Neuronal stem cell (in vitro differentiated cells): ENCODE measurements at places on chromosomes 12 and 14.

DNA sequence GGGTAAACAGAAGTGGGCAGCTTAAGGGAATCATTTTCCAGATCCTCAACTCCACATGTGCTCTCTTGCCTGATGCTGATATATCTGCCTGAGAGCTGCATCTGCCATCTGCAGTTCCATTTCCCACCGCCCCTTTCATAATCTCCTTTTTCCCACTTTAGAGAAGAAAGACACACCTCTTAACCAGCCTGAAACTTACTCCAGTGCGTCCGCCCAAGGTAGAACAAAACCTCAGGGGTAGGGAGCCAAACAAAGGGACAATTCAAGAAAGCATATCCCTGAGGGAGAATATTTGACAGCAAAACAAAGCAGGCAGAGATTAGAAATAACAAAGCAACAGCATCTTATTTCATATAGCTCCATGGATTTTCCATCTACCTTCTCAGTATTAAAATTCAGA, 4.3 kb downstream of the MDM1 start:
- DNase-seq, result no peak

GRCh38 chr14:59918824-59919569, 947 bp upstream of the LRRC9 start:
- peak; percentile 14 for DNase-seq

- no peak for DNase-seq
These were observed 6.3 kb upstream of the ATG14 start for GRCh38 chr14:55417955-55418354.

GRCh38 chr14:44163946-44164345, 343.1 kb downstream of the FSCB start:
- no peak for DNase-seq

DNA sequence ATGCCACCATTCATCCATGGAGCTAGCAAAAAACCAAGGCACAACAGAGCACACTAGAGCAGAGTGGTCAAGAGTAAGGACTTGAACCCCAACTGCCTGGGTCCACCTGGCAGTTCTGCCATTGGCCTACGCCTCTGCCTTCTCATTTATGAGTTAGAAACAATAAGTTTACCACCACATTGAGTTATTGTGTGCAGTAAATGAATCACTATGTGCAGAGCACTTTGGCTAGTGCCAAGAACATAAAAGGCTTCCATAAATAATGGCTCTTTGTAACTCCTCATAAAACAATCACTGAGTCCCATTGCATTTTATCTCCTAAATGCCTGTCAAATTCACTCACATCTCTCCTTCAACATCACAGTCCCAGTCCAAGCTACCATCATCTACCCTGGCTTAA, 86.3 kb downstream of the OTX2 start:
- no peak for DNase-seq

DNA sequence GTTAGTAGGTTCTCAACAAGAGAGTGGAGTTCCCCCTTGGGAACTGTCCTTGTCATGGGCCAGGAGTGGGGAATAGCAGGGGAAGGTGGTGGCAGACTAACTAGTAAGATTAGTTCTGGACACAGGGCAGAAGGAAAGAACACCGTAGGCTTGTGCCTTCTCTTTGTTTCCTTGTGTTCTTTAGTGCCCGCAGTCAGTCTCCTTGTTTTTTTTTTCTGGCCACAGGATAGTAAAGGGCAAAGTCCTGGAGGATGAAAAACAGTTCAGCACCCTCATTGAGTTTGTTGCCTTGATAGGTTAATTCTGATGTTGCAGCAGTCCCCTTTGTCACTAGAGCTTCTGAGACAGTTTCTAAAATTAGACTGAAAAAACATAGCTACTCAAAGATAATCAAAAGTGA, 8.4 kb downstream of the PEX5 start:
- DNase-seq, result no peak
